ENCODE measurements at places on chromosomes 3 and 15.

DNA sequence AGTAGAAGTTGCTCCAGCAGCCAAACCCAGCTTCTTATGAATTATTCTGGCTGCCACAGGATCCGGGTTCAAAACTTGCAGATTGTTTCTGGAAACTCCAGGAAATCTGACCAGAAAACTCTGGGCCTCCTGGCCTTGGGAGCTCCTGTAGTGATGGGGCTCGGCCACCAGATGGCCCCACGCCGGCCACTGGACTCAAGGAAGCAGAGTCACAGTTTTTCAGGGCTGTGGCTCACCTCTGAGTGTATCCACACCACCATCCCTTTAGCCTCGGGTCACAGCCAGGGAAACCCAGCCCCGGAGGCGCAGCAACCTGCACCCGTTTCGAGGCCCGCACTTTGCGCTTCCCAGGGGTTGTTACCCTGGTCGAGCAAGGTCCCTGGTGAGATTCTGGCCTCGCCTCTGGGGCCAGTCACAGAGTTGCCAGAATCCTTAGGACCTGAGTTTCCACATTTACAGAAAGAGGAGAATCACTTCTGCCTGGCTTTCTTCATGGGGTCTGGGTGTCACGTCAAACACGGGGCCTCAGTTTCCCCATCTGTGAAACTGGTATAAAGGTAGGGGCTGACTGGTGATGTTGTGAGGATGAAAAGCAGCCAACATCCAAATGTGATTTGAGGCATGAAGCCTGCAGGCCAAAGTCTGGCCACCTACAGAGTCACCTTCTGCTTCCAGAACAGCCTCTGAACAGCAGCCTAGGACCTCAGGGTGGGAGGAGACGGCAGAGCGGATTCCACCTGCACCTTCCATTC lies 53.5 kb upstream of the LCTL start:
- no peak for DNase-seq

- no peak for DNase-seq
These were observed 11.6 kb upstream of the SEC61A1 start for GRCh38 chr3:128040660-128041059.

- no peak for DNase-seq
These were observed 328.1 kb downstream of the LRTM1 start for GRCh38 chr3:54599716-54600115.

GRCh38 chr3:190747571-190747970 lies 114.9 kb downstream of the GMNC start:
- DNase-seq = no peak

- no peak for DNase-seq
These were observed 178.1 kb downstream of the RORA start for GRCh38 chr15:61050844-61051568.

DNA sequence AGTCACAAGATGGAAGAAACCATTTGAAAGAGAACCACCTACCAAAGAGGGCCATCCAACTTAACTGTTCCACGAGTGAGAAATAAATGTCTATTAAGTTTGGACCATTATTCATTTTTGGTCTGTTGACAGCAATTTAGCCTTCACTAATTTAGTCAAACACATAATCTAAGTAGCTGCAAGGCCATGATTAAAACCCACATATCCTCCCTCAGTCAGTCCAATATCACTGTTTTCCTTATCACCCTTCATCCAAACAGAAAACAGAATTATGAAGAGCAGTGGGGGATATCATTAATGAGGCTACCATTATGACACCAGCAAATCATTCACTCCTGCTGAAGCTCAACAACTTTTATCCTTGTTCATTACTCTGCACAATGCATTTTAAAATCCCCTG lies 52.0 kb downstream of the PIK3CB start:
- no peak for DNase-seq

GRCh38 chr3:173744895-173745294 lies 347.4 kb downstream of the NLGN1 start:
- no peak for DNase-seq

GRCh38 chr3:94433811-94434210 lies 370.9 kb downstream of the NSUN3 start:
- no peak for DNase-seq

All from esophagus squamous epithelium (tissue), 5 donors.